ENCODE measurements at places on chromosomes 5 and 9.
A peak's percentile ranks its signal among the peaks of the same experiment; 100 is the strongest.

GRCh38 chr5:32574540-32575175 lies 10.7 kb upstream of the SUB1 start:
- no peak overlapping the region for H3K27ac ChIP-seq
- H3K27me3 ChIP-seq = peaks cover 2% of the 10 kb centered on the region
- no peak overlapping the region for H3K4me3 ChIP-seq

DNA sequence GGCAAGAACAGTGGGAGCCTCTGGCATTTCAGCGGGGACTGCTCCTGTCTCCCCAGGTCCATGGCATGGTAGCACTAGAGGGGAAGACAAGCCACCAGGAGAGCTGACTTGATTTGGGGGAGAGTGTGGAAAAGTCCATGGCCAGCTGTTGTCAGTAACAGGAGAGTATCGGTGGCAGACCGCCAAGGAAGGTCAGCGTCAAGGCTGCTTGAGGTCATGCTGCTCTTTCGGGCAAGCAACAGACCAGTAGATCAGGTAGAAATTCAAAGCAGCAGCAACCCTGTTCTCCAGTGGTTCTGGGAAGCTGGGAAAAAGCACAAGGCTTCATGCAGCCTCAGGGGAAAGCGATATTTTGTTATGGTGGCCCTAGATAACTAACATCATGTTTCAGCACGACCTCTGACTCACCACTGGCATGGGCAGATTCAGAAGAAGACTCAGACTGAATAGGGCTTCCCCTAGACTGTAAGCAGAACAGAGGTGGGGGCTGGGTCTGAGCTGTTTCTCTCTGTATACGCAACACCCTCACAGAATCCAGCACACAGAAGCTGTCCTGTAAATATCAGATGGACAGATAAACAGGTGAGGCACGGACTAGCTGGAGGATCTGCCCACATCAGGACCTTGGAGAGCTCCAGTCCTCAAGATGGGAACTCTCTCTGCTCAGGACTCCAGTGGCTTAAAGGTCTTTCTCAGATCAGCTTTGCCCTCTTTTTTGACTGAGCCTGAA lies 35.2 kb upstream of the PLEKHG4B start:
- H3K27ac ChIP-seq = no peak overlapping the region
- peak; percentile 81 for DNase-seq
- no peaks in the 10 kb centered on the region for H3K4me1 ChIP-seq
- H3K4me3 ChIP-seq = no peak overlapping the region
- no peaks in the 10 kb centered on the region for H3K36me3 ChIP-seq
- H3K27me3 ChIP-seq = peaks cover 65% of the 10 kb centered on the region

DNA sequence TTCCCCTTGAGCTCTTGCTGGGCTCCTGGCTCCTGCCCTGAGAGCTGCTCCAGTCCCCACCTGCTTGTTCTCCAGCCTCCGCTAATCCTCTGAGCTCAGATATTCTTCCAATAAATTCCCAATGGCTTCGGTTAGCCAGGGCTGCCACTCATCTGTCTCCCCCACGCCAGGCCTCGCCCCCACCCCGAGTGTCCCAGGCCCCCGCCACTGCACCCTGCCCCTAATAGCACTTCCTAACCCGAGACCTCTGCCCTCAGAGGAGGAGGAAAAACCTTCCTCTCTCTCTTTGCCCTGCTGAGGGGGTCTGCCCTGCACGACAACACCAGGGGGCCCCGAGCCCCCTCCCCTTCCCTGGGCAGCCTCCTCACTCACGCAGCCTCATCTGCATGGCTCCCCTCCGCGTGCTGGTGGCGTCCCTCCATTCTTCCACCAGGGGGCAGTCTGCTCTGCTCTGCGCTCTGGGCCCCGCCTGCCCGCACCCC lies 5.4 kb upstream of the LCN15 start:
- peak; percentile 79 for DNase-seq
- H3K27me3 ChIP-seq = peaks cover 46% of the 10 kb centered on the region
- peak overlapping the region; percentile 65 for H3K4me3 ChIP-seq
- peaks cover 19% of the 10 kb centered on the region for H3K4me1 ChIP-seq
- no peak overlapping the region for H3K27ac ChIP-seq

DNA sequence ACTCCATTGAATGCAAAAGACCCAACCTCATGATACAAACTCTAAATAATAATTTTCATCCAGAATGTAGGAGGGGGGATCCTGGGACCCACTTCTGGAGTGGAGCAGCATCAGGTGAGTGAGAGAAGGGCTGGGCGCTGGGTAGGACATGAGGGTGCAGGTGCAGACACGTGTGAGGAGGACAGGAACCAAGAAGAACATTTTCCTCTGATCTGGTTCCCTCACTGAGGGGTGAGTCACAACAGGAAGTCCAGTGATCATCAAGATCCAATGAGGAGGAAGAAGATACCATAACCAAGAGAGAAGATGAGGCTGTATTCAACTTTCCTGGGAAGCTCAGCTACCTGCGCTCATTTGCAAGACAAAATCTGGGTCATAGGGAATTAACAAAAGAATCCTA lies 57.4 kb downstream of the SFXN1 start:
- peaks cover 11% of the 10 kb centered on the region for H3K4me1 ChIP-seq
- H3K4me3 ChIP-seq = no peak overlapping the region
- no peak for DNase-seq
- no peak overlapping the region for H3K27ac ChIP-seq
- H3K27me3 ChIP-seq = peaks cover 6% of the 10 kb centered on the region
- no peaks in the 10 kb centered on the region for H3K36me3 ChIP-seq

DNA sequence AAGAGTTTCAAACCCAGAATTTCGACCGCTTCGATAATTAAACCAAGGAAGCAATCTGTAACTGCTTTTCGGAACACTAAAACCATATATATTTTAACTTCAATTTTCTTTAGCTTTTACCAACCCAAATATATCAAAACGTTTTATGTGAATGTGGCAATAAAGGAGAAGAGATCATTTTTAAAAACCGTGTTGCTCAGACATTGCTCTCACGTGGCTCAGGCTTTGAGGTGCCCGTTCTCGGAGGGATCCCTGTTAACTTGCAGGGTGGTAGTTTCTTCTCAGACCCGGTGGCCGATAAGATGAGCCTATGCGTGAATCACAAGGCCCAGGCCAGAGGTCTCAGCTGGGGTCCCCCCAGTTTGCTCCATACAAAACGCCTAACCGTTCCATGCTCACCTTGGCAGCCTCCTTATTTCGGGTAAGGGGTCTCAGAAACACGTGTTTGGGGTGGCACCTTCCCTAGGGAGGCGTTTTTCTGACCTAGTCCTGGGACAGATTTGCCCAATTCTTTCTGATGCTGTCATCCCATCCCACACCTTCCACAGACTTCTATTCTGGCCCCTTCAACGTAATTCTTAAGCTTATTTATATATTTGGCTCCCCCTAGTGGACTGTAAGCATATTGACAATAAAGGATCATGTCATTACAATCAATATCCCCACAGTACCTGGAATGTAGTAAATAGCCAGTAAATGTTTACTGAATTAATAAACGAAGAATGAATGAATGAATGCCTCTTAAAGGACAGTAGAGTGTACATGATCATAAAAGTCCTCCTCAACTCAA lies 48.1 kb downstream of the THBS4 start:
- no peaks in the 10 kb centered on the region for H3K27me3 ChIP-seq
- no peak for DNase-seq

Data from nephron progenitor cell (in vitro differentiated cells).